Cerebellar cortex (tissue), 1 donor: ENCODE measurements at places on chromosomes 1 and 21.

- peak; percentile 77 for DNase-seq
Observed at GRCh38 chr1:28359592-28360239, 9.8 kb upstream of the PHACTR4 start.

DNA sequence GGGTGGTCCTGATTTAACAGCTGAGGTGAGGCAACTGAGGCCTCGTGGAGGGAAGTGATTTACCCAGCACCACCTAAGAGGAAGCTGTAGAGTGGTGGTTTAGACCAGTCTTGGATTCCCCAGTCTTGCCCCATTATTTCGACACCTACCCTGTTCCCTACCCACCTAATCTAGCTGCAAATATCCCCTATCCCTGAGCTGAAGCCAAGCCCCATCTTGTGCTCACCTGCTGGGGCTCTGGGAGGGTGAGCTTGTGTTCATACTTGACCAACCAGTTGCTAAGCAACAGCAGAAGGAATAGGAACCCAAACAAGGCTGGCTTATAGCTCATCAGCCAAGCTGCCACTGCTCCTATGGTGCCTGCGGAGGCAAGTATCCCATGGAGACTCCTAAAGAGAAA, 2.0 kb downstream of the TEX46 start:
- DNase-seq = peak; percentile 26

DNA sequence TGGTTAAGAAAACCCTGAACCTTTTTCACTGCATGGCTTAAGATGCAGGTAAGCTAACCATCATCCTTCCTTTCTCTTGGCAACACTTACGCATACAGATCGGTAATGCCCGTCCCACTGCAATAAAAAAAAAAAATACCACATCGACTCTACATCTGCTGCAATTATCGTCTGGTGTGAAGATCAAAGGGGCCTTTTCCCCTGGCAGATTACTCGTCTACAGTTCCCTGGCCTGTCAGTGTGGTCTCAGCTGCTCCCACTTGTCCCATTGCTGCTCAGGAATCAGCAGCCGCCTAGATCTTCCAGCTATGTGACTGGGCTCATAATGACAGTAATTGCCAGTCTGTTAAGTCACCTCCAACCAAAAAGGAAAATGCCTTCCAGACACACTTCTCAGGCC, 133.1 kb downstream of the SETD4 start:
- no peak for DNase-seq

GRCh38 chr1:183569141-183569540, 21.1 kb downstream of the NCF2 start:
- no peak for DNase-seq

DNA sequence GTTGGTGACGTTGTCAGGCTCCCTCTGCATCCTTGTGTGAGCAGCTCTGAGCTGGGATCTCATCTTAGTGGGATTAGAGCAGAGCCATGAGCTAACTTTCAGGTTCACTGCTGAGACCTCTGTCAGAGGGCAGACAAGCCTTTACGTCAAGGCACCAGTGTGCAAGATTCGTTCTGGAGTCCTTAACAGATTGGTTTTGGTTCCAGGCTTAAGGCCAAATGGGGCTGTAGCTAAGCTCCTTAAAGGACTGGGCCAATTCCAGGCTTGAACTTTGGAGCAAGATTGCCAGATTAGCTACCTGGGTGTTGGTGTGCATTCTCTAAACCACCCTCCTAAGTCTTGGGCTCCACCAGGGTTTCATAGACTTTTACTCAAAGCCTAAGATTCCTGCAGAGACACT, 52.6 kb upstream of the PDC start:
- no peak for DNase-seq

DNA sequence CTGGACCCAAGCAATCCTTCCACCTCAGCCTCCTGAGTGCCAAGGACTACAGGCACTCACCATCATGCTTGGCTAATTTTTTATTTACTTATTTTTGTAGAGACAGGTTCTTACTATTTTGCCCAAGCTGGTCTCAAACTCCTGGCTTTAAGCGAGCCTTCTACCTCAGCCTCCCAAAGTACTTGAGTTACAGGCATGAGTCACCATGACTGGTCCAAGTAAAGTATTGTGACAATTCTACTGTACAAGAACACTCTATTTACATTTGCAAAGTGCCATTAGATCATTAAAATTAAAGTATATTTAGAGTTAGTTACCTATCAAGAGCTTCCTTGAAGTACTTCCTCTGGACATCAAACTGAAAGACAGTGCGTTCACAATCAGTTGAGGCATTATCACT, 44.8 kb downstream of the NRDC start:
- DNase-seq = no peak

DNA sequence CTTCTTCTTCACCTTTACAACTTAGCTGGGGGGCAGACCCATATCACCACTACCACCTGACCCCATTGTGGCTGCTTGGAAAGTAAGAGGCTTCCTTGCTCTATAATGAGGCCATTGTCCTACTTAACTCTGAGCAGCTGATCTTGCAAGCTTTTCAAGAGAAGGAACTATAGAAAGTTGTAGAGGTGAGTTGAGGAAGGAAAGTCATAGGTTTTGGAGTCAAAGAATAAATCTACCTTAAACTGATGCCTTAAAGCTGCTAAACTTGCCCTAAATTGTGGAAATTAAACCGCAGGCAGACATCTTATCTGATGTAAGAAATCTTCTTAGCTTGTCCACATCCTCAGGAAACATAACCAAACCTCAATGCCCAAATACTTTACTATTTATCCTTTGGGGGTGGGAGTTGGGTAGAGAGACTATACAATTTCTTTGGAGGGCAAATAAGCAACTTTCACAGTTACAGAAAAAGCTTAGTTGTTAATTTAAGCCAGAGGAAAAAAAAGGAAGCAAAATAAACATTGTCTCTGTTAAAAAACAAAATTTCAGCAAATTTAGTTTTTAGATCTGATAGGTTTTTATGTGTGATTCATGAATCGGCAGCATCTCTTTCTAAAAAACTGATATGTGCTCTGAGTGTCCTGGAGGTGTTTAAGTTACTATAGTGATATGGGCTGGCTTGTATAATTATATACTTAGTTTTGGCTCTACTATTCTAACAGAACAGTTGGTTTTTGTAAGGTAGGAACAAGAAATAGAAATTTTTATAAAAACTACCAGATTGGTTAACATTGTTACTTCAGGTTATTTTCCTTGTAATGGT, 4.7 kb downstream of the IL23R start:
- no peak for DNase-seq

DNA sequence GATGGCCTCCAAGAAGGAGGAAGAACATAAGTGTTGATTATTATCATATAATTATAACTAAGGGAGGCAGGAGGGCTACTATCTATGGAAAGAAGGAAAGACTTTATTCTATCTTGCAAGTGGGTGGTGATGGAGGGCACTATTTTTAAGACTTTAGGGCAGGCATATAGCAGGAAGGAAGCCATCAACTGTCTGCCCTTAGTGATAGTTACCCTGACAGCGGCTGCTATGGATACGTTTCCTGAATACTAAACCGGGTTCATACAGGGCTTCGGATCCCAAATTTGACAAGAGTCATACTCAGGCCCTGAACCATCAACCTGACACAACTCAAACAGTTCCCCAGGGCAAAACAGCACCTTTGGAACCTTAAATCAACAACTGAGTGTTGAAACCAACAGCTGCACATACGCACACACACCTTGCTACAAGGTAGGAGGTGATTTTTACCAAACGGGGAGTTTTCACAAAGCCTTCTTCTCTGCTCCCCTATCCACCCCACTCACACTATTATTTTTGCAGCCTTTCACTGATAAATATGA, 397.2 kb downstream of the OMA1 start:
- no peak for DNase-seq

DNA sequence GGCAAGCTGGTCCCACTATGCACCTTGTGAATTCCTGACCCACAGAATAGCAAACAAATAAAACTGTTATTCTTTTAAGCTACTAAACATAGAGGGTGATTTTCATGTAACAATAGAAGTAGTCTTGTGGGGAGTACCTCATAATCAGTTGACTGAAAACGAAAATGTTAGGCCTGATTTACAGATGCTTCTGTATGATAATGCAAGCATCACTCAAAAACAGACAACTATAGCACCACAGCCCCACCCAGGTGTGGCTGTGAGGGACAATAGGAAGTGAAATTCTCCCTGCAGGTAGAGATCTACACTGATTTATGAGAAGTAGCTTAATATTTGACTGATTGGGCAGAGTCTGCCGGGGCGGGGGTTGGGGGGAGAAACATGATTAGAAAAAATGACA, 26.5 kb upstream of the KRTAP19-8 start:
- no peak for DNase-seq

DNA sequence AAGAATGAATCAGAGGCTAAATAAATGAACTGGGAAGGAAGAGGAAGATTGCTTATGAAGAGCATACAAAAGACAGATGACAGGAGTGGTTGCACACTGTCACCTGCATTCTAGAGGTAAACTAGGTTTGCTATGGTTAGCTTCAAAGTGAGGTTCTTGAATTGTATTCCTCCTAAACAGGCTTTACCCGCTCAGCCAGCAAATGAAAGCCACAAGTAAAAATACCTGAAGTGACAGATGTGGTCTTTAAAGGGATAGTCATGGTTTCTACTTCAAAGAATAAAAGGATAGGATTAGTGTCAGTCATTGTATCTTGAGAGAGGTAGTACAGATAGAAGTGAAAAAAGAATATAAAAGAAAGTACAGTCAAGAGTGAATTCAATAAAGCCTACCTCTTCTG, 32.4 kb upstream of the PRDX6 start:
- no peak for DNase-seq

GRCh38 chr1:30427545-30427944, 295.8 kb downstream of the MATN1 start:
- no peak for DNase-seq

- DNase-seq = no peak
Observed at GRCh38 chr21:40567501-40567900, 279.5 kb downstream of the DSCAM start.

- DNase-seq = no peak
Observed at GRCh38 chr21:34687065-34687464, 18.3 kb downstream of the CLIC6 start.

- no peak for DNase-seq
Observed at GRCh38 chr1:47576758-47577115, 138.9 kb downstream of the FOXD2 start.

DNA sequence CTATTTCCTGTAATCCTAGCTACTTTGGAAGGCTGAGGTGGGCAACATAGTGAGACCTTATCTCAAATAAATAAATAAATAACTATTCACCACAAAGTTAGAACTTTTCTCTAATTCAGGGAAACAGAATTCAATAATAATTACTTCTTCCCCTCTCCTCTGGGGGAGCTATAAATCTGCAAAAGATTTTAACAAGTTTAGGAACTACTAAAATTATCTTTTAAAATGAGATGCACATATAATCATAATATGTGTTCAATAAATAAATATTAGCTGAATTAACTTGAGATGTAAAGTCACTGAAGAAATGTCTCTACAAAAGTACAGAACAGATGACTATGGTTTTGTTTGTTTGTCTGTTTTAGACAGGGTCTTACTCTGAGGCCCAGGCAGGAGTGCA, 14.1 kb downstream of the WDR47 start:
- no peak for DNase-seq

- no peak for DNase-seq
Observed at GRCh38 chr1:183850852-183851251, 45.9 kb downstream of the RGL1 start.

- no peak for DNase-seq
Observed at GRCh38 chr1:202161151-202162046, 997 bp upstream of the PTPN7 start.

DNA sequence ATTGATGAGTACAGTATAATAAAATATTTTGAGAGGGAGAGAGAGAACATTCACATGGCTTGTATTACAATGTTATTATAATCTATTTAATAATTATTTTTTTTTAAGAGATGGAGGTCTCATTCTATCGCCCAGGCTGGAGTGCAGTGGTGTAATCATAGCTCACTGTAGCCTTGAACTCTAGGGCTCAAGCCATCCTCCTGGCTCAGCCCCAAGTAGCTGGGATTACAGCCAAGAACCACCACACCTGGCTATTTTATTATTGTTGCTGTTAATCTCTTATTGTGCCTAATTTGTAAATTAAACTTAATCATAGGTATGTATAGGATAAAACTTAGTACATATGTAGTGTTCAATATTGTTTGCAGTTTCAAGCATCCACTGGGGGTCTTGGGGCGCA, 57.8 kb downstream of the HS2ST1 start:
- DNase-seq = no peak

- peak; percentile 85 for DNase-seq
Observed at GRCh38 chr1:15214527-15214926, 32.5 kb upstream of the FHAD1 start.

- no peak for DNase-seq
Observed at GRCh38 chr1:196517193-196517592, 91.0 kb downstream of the KCNT2 start.

DNA sequence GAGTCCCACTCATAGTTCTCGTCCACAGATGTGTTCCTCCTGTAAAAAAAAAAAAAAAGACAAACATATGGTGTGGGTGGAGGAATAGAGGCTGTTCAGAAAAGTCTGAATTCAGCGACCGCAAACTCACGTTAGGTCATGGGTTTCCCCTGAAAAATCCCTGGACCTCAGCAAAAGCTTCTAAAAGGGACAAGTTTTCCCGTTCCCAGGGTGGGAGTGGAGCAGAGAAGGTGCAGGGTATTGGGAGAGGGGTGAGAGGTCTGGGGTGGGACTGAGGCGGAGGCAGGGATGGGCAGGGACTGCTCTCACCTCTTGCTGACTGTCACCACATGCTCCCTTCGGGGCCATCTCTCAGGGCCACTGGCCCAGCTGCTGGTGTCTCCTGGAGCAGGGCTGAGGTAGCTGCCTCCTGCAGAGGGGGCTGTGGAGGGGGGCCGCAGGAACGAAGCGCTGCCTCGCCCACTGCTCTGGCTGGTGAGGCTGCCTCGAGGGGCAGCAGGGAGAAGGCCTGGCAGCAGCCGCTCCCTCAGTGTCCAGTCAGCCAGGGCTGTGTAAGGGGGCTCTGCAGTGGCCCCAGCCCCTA, 2.6 kb upstream of the TAGLN2 start:
- no peak for DNase-seq

DNA sequence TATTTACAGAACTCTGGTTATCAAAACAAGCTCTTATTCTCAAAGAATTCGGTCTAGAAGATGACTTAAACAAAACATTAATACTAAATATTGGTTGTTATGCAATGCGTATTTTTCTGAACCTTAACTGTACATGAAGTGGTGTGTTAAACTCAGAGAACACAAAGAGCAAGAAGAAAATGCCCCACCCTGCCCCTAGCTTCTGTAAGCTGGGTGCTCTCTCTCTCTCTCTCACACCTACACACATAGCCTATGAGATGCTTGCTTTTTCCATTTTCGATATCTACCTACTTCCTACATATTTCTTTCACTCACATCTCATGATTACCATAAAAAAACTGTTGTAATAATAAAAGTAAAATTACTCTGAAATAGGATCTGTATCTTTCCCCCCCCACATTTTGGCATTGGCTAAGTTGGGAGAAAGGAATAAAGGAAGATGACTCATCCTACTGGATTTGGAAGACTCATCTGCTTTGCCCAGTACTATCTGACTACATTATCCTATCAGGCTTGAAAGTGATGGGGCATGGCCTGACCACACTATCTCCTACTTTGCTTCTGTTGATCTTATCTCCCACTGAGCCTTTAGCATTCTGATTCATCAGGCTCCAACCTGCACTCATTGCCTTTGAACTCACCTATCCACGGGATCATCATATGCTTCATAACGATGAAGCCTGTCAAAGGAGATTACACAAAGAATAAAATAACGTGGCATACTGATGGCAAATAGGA, 2.9 kb downstream of the CRYZ start:
- DNase-seq = no peak
